ENCODE measurements at places on chromosomes 3 and 15.

DNA sequence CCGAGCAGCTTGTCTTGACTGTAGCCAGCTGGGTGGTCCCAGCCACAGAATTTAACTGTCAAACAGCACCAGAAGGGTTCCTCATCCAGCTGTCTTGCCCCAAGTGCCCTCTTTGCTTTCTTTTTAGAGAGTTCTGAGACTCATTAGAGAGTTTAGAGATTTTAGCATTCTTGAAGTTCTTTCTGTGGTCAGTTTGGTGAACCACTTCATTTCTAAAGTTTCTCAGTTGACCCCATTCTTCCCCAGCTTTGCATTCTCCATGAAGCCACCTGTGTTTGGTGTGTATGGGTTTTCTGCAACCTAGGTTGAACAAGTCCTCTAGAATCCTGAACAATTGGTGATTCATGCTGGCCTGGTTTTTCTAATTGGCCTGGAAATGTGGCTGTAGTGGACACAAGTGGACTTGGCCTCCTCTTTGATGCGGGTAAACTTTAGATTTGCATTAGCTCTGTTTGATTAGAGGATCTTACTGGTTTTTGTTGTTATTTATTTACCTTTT lies 33.7 kb downstream of the FLNB start:
- DNase-seq: no peak

GRCh38 chr3:132569153-132569552 lies 27.9 kb upstream of the ACKR4 start:
- DNase-seq: no peak

GRCh38 chr3:169835533-169835932 lies 22.8 kb upstream of the LRRC34 start:
- no peak for DNase-seq

GRCh38 chr3:73192036-73192738 lies 130.7 kb downstream of the EBLN2 start:
- DNase-seq: peak; percentile 16

DNA sequence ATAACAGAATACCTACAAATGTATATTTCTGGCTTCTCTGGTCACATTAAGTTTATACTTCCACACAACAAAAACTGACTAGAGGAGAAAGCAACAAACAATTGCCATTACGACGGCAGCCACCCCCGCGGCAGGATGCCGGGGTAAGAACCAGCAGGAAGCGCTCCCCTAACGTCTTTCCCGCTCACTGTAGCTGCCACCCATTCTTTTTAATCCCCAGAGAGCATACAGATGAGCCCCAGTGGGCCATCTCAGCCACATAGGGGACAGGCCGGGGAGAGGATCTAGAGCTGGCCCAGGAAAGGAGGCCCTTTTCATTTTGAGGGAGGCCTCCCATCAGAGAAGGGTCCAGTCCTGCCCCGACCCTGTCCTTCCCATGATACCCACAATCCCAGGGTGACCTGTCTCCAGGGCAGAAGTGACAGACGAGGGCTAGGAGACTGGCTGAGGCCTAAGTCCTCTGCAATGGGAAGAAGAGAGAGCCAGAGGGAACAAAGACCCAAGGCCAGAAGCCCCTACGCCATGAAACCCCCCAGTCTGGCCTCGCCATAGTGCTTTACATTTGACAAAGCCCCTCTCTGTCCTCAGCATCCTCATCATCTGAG lies 3.6 kb upstream of the CALML4 start:
- DNase-seq: no peak

DNA sequence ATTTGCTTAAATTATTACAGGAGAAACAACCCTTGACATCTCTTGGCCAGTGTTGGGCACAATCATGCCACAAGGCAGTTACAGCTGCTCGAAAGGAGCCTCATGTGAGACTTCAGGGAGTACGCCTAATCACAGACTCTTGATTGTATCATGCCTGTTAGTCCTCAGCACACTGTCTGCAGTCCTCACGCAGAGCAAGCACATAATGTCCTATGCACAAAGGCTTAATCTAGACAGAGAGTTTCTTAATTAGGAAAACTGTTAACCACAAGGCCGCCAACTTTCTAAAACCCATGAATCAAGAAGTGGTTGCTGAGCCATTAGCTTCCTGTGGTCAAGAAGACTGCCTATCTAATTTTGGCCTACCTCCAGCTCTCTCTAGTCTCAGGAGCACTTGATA lies 172.0 kb downstream of the UNC13C start:
- DNase-seq: no peak

DNA sequence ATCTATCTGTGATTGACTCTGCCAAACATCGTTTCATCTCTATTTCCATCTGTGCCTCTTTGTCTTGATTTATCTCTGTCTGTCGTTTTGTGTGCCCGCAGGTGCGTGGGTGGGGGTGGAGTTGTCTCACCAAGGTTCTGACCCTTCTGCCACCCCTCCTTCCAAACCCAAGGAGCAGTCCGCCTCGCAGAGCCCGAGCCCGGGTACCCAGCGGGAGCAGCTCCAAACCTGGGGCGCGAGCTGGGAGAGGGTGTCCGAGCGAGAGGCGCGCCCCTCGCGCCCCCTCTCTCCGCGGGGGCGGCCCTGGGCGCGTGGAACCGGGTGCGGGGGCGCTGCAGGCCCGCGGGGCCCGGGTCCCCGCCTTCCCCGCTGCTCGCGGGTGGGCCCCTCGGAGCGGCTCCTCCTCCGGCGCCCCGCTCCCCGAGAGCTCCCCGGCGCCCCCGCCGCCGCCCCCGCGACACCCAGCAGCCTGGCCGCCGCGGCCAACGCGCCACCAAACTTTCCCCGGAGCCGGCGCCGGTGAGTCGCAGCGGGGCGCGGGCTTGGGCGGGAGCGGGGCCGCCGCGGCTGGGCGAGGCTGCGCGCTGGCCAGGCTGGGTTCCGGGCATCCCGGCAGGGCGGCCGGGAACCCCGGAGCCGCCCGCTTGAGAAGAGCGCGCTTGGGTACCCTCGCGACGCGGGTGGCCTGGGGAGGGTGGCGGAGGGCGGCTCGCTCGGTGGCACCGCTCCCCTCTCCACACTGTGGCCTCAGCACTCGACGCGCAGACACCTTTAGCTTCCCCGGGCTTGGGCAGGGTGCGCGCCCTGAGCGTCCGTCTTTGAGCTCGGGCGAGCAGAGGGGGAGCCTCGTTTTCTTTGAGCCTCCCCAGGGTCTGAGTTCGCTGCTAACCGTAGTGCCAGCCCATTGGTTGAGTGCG lies at the start of gene HRH1:
TSS of gene HRH1 (plus strand) at position 458 of the 917 bp plus-strand sequence. CDS start 104,545 bp downstream, outside the sequence.
- no peak for DNase-seq

DNA sequence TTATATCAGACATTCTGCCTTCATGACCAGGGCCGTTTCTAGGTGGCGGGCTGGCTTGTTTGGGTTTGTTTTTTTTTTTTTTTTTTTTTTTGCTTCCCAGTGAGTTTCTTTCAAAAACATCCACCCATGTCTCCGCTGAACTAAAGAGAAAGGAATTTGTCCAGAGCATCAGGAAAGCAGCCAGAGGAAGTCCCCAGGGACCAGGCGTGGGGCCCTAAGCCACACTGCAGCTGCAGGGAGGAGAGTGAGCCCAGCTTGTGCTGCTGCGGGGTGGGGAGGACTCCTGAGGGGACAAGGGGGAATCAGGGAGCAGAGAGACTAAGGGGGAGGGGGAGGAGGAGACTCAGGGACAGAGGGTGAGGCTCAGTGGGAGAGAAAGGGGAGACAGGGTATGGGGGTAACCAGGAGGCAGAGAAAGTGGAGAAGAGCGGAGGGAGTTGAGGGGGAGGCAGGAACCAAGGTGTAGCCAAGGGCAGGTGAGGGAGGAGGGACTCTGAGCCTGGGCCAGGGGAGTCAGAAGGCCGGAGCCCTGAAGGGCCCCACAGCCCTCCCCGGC lies 49.5 kb downstream of the CYP11A1 start:
- peak; percentile 31 for DNase-seq

GRCh38 chr3:69485489-69485888 lies 99.6 kb upstream of the FRMD4B start:
- DNase-seq: no peak

- no peak for DNase-seq
Measured at GRCh38 chr3:117565777-117566176, 856.2 kb downstream of the TUSC7 start.

GRCh38 chr3:12953201-12953995 lies 112.0 kb upstream of the RPL32 start:
- no peak for DNase-seq

- no peak for DNase-seq
Measured at GRCh38 chr15:80003171-80003570, 32.2 kb upstream of the BCL2A1 start.

GRCh38 chr15:62606376-62607113 lies 436.0 kb upstream of the TPM1 start:
- DNase-seq: no peak

GRCh38 chr3:128492671-128493569 lies at the start of gene GATA2:
Gene GATA2, minus strand, starts transcription at chr3:128493201. Its CDS starts 6,170 bp downstream, at chr3:128487031.
- DNase-seq: no peak

DNA sequence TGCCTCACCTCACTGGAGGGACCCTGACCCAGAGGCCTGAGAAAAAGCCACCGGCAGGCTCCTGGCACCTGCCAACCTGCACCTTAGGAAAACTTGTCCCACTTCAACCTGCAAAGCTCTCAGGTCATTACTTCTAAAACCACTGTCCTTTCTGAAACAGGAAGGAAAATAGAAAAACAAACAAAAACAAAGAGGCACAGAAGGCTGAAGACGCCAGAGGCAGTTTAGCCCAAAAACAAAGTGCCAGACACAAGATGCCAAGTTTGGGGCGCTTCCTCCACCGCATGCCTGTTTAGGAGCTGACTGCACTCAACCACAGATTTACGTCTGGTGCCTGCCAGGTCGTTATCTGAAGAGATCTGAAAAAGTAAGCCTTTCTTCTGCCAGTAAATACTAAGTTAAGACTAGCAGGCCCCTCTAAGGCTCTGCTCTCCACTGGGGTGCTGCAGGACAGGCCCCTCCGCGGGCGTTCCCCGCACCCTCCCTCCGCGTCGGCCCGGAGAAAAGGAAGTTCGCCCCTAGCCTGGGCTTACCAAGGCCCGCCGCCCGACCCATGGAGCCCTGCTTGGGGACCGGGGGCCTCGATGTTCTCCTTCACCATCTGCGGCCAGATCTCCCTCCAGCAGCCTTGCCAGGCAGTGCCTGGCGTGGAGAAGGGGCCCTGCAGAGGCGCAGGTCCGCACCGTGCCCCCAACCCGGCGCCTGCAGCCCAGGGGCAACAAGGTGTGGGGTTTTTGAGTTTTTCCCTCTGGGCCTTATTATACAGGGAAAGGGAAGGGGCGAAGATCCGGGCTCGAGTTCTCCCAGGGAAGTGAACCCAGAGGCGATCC lies 1.3 kb downstream of the GOLGA8A start:
- DNase-seq: no peak

- DNase-seq: no peak
Measured at GRCh38 chr15:31869686-31870307, 160.5 kb upstream of the CHRNA7 start.

DNA sequence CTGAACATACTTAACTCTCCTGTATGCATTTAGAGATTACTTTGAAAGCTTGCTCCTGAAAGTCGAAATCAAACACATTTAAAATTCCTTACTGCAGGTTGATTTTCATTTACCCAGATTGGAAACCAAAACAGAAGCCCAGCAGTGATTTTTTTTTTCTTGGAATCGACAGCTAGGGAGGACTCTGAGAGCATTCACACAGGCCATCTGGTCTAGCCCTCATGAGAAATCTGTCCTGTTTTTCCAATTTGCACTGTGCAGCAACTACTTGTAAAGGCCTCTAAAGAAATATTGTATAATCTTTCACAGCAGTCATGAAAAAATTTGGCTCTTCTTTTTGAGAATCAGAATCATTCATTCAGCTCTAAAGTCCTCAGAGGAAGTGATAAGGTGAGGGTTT lies 179.2 kb downstream of the KCNAB1 start:
- DNase-seq: no peak
